ENCODE measurements at places on chromosomes 2 and 18.

DNA sequence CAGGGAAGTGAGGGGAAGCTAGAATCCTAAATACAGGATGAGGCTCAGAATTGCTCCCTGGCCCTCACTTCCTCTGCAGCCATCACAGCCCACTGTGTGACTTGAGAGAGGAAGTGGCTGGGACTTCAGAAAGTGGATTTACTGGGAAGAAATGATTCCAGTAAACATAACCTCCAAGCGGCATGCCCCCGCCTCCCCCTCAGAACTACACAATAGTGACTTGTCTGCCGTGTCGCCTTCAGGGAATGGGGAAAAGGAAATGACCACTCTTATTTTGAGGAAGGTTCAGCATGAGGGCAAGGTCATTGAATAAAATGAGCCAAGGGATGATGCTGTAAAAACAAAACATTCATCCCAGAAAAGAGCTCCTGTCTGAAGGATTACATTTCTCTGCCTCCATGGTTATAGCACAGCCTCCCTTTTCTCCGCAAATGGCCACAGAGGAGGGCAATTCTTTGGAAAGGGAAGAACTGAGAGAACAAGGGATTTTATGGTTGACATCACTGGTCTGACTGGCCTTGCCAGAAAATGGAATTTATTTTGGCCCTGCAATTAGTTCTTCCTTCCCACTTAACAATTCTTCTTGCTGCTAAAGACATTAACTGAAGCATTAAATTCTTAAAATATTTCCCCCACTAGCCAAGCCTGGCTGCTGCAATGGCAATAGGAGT lies 78.9 kb upstream of the DAPL1 start:
- no peak for DNase-seq

GRCh38 chr2:136022396-136023146 lies 37.1 kb upstream of the DARS1 start:
- DNase-seq, result no peak

GRCh38 chr2:161090411-161090810 lies 69.8 kb upstream of the TANK start:
- DNase-seq, result no peak

- no peak for DNase-seq
Observed at GRCh38 chr2:202574541-202574940, 60.2 kb upstream of the FAM117B start.

- DNase-seq, result peak; percentile 14
Observed at GRCh38 chr2:61471905-61472805, 1.3 kb upstream of the USP34 start.

DNA sequence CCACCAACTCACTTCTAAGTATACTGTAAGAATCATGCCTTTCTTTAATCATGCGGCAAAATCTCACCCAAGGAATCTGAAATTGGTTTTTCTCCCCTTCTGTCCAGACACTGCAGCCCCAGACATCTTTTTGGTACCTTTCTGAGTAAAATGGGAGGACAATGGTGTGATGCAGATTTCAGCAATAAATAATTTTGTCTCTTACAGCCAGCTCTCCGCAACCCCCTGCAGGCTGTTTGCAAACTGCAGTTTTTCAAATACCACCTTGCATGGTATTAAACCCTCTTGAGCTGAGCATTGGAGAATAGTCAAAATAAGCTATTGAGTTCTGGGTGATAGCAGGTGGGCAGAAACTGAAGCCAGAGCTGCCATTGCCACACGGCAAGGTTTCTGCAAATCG lies 32.2 kb downstream of the GPR39 start:
- no peak for DNase-seq

GRCh38 chr2:238127165-238128060 lies 11.1 kb upstream of the KLHL30 start:
- no peak for DNase-seq

DNA sequence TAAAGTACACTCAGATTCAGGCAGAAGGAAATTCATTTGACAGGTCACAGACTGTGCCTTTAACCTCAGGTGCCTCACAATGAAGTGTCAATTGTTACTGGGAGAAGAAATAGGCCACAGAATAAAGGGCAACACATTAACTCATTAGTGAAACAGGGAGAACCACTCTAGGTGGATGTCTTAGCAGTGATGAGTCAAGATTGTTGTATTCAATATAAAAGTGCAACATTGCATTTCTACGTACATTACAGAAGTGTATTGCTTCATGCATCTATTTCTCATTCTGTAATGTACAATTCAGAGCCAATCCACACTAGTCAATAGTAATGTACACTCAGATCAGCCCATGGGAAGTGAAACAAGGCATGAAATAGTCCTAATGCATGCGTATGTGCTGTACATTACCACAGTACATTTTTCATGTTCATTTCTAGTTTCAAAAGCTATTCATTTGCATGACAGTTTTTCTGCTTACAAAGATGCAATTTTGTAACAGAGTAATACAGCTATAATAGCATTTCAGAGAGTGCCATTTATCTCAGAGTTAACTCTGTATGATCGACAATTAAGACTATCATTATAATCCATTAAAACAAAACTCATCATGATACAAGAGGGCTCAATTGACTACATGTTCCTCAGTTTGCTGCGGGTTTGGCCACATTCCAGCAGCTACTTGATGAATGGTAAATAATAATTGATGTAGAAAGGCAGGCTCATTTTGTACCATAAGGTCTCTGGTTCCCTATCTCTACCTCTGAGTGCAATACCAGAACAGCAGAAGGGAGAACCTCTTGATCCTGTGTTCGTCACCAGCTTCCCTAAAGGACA lies 12.2 kb upstream of the ARL5A start:
- DNase-seq, result no peak

- DNase-seq, result no peak
Observed at GRCh38 chr2:205540036-205540435, 142.3 kb upstream of the NRP2 start.

- no peak for DNase-seq
Observed at GRCh38 chr2:71736091-71736861, 282.9 kb downstream of the DYSF start.

GRCh38 chr2:222380456-222380855 lies 43.9 kb upstream of the SGPP2 start:
- no peak for DNase-seq

DNA sequence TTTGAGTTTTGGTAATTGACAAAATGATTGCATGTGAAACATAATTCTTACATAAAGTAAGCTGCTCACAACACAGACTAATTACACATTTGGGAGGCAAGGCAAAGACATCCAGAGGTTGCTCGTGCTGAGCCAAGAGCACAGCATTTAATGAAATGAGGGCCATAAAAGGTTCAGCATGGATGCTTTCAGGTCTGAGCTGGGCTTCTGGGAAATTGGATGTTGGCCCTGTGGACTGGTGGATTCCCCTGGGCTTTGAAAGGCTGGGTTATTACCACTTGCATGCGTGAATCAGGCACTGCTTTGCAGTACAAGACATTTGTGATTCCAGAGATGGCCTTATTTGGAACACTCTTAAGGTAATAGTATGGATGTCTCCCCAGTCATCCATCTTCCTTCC lies 533.5 kb upstream of the NRP2 start:
- DNase-seq, result no peak

- DNase-seq, result no peak
Observed at GRCh38 chr2:195998070-195998469, 70.6 kb downstream of the DNAH7 start.

- no peak for DNase-seq
Observed at GRCh38 chr2:230569298-230569697, 143.3 kb upstream of the CAB39 start.

- DNase-seq, result no peak
Observed at GRCh38 chr18:77077401-77077800, 55.2 kb downstream of the MBP start.

GRCh38 chr18:55763298-55763697 lies 175.3 kb upstream of the TCF4 start:
- no peak for DNase-seq

GRCh38 chr2:232027530-232027929 lies 66.0 kb downstream of the DIS3L2 start:
- DNase-seq, result no peak

DNA sequence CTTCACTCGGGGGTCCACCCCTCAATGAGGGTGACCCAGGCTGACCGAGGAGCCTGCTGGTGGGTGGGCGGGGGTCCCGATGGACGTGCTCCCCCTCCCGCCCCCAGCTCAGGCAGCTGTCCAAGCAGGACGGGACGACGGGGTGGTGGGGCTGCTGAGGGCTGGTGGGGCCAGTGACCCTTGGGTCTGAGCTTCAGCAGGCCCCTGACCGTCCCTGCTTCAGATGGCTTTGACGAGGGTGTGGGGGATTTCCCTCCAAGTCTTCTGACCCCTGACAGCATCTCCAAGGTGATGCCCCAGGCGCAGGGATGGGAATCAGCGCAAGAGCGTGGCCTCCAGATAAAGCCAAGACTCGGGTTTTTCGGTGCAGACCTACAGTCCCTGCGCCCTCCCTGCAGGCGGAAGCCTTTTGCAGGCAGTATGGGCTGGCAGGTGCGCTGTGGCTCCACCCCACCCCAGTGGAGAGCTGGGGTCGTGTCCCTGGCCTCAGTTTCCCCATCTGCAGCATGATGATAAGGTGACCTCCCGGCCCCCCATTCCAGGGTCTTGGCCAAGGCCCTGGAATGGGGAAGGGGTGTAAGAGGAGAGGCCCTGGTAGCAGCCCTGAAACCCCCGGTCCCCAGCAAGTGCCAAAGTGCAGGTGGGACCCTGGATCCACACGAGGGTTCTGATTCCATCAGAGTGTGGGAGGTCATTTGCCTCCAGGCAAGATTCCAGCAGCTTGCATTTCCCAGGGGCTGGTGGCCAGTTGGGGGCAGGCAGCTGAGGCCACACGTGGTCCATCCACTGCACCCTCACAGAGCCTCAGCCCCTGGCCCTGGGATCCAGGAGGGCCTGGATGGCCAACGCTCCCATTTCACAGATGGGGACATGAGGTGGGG lies 8.7 kb downstream of the CROCC2 start:
- no peak for DNase-seq

- DNase-seq, result no peak
Observed at GRCh38 chr18:74951165-74951760, 257.7 kb downstream of the PTGR3 start.

DNA sequence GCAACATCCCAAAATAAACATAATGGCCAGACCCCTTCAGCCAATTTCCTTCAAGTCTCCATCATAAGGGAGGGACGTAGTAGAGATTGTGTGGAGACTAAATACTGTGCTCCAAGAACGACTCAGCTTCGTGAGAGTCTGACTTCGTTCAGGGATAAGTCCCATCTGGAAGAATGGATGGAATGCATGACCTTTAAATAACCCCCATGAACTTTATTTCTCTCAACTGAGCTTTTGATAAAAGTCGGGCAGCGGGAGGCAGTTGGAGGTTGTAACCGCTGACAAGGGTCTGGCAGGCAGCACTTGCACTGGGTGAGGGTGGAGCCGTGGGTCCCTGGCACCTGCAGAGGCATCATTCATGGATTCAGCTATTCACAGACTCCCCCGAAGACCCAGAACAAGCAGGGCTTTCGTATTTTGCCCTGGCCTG lies 115.9 kb downstream of the ZFP36L2 start:
- no peak for DNase-seq

DNA sequence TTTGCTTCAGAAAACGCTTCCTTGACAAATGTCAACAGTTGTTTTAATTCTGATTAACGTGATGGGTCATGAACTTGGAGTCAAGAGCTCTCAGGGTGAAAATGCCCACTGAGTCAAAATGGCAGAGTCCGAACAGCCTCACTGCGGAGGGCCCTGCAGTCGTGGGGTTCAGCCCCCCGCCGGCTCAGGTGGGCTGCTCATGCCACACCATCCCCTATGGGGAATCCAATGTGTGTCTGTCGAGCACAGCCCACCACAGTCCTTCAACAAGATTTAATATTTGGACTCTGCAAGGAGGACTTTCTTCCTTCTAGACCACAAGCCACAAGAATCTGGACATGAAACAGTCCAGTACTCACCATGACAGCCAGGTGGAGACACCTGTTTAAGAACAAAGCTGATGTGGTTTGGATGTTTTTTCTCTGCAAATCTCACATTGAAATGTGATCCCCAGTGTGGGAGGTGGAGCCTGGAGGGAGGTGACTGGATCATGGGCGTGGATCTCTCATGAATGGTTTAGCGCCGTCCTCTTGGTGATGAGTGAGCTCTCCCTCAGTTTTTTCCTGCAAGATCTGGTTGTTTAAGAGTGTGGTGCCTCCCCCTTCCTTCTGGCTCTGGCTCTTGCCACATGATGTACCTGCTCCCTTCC lies 201.0 kb downstream of the NDUFA10 start:
- no peak for DNase-seq

DNA sequence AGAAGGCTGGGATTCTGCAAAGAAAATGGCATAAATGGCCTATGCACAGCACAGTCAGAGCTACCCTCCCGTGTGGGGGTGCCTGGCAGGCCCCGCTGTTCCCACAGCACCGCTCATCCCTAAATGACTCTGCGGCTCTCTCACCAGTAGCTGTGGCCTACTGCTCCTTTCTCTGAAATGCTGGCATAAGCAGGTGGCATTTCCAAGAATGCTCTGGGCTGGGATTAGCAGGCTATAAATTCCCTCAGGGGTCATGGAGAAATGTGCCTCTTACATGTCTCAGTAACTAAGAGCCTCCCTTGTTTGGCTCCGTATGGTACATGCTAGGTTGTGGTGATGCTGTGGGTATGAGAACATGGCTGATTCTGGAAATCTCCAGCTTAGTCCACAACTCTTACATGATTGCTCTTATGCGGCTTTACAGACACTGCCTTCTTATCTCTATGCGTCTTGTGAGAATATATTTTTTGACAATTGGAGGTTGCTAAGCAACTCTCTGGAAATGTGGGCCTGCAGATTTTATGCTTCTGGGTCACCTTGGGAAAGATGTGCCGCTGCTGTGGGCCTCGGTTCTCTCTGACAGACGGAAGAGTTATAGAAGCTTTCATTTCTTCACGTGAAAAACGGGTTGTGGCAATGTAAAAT lies 80.3 kb upstream of the GATA6 start:
- DNase-seq, result no peak

Data from stimulated activated CD4-positive, alpha-beta T cell treated with anti-CD3 and anti-CD28 coated beads, Interleukin-15, amount 100 ng/mL, for 48 hours (primary cell).